ENCODE measurements at places on chromosomes 2 and 18.
A peak's percentile ranks its signal among the peaks of the same experiment; 100 is the strongest.

DNA sequence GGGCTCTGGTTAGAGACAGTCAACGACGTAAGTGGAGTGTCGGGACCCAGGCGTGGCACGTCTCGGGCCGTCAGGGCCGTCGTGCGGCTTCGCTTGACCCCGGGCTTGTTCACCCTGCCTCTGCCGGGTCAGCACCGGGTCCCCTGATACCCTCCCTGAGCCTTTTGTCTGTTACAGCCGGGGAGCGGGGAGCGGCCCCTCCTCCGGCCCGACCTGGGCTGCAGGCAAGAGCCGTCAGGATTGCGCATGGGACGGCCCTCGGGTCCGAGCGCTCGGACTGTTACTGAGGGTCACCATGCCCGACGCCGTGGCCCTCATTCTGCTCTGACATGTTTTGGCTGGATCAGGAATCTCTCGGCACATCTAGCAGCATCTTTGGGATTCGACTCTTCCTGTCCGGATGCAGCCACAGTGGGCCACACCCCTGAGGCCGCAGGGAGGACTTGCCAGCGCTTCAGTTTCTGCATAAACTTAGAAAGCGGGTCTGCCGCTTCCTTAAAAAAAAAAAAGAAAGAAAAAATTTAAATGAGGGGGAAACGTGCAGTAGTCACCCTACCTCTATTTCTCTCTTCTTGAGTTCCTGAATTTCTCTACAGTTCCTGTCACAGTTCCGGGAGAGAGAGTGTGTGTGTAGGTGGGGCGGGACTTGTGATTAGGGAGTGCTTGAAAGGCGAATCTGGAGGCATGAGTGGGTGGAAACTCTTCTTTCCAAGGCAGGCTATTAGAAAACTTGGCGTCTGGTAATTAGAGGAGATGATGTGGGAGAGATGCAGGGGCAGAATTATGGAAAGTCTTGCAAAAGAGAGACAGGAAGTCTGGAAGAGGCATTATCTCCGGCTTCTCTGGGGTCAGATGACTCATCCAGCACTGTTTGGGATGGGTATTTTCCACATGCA is 909 bp downstream of the TMEM87B start:
- DNase-seq: peak; percentile 81

DNA sequence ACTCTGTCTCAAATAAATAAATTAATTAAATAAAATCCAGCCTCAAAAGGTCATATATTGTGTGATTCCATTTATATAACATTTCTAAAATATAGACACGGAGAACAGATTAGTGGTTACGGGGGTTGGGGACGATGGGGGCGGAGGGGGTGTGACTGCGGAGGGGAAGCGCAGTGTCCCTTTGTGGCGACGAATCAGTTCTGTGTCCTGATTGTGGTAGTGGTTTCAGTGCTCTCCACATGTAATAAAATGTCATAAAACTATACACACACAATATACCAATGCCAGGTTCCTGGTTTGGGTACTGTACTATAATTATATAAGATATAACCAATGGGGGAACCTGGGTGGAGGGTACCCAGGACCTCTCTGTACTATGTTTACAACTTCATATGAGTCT is 186.4 kb downstream of the ANAPC1 start:
- no peak for DNase-seq

GRCh38 chr18:9429662-9429993 is 45.7 kb upstream of the RALBP1 start:
- no peak for DNase-seq

- DNase-seq: no peak
Observed at GRCh38 chr18:70246061-70246466, 40.6 kb upstream of the RTTN start.

DNA sequence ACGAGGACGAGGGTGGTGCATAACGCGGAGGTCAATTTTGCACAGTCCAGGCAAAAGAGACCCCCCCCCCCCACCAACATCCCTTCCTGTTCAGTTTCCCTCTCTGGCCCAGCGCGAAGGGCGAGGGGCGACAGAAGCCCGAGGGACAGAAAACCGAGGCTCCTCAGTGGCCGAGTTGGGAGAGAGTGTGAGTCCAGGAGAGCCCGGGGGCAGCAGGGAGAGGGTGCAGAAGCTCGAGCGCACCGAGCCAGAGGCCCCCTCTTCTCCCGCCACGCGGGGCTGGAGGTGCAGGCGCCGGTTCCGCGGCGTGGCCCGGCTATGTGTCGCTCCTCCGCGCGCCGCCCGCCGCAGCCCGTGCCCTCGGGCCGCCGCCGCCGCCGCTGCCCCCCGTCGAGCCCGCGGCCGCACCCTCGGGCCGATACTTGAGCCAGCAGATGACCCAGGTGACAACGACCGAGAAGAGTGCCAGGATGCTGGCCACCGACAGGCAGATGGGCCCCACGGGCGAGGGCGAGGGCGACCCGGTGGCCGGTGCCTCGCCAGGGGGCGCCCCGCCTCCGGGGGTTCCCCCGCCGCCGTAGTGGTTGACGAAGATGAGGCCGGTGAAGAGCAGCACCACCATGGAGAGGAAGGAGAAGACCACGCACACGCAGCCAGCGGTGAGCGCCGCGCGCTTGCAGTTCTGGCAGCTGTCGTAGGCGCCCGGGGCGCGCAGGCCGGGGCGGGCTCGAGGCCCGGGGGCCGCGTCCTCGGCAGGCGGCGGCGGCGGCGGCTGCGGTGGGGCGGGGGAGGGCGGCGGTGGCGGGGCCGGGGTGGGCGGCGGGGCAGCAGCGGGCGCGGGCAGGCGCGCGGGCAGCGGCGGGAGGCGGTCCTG is 20.2 kb upstream of the PAX3 start:
- no peak for DNase-seq

- no peak for DNase-seq
Observed at GRCh38 chr2:177530561-177530960, 138.0 kb downstream of the AGPS start.

DNA sequence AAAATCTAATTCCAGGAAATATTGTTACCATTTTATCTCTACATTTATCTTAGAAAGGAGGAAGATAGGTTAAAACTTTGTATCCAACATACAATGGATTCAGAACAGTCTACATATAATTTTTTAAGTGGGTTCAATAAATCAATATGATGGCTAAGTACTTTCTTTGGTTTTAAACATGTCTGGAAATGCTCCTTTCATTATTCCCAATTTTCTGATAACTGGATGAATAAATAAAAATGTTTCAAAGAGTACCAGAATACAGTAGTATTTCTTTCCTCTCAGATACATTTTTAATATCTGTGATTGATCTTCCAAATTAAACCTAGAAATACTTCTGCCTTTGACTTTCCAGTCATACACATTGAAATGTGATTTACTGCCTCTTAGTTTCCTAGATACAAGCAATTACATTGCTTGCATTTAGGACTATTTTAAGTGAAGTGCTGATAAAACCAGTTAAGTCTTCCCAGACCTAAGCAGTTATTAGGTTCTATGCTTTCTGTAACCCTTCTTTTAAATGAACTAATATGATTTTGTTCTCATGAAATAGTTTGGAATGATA is 283.5 kb downstream of the CCDC178 start:
- no peak for DNase-seq

DNA sequence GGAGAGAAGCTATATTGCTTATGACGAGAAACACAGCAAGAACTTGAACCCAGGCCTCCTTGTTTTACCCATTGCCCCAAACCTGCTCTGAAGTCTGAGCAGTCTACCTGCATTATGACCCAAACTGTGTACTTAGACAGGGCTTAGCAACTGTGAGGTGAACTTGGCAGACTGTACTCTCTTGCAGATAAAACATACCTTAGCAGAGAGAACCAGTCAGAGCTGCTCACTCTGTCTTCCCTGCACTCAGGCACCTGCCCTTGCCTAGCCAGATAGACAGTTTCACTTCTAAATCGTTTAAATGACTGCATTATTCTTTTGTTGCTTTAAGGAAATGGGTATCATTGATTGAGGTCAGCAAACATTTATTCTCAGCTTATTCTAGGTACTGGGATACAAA is 20.3 kb downstream of the ITPRID2 start:
- DNase-seq: no peak

GRCh38 chr18:49717617-49718016 is 95.7 kb downstream of the ACAA2 start:
- DNase-seq: no peak
